ENCODE measurements at places on chromosomes 2 and 18. TPM values are rescaled to one million over a fixed set of nuclear protein-coding genes. Genes with fewer than 3 reads are reported as not detected.

The CXCR1 gene
- total RNA-seq = not detected

The CXCR4 gene
- under 0.01 TPM for total RNA-seq

The WNT10A gene
- total RNA-seq = not detected

The TPO gene
- not detected for total RNA-seq

The PLB1 gene
- 1.8 TPM for total RNA-seq

The GPR75 gene
- 1.8 TPM for total RNA-seq

The DCDC2C gene
- not detected for total RNA-seq

The CXCR2 gene
- total RNA-seq = not detected

The LHCGR gene
- total RNA-seq = not detected

The DYSF gene
- total RNA-seq = not detected

The ATP6V1C2 gene
- total RNA-seq = under 0.01 TPM

The ABHD3 gene
- 17.0 TPM for total RNA-seq

The RUFY4 gene
- total RNA-seq = not detected

The ANKRD53 gene
- 1.3 TPM for total RNA-seq

The TUBB6 gene
- total RNA-seq = 408 TPM

The SCYGR4 gene
- total RNA-seq = not detected

The IL1RL1 gene
- 0.50 TPM for total RNA-seq

The MPHOSPH10 gene
- 19.3 TPM for total RNA-seq

The B3GNT2 gene
- total RNA-seq = 15.4 TPM

The POTEE gene
- total RNA-seq = not detected

The GALR1 gene
- total RNA-seq = not detected

The STPG4 gene
- 0.33 TPM for total RNA-seq

The TRIM54 gene
- not detected for total RNA-seq

The HMSD gene
- 0.83 TPM for total RNA-seq
